Skeletal muscle cell (primary cell): ENCODE measurements at places on chromosomes 4 and X.
A peak's percentile ranks its signal among the peaks of the same experiment; 100 is the strongest.

DNA sequence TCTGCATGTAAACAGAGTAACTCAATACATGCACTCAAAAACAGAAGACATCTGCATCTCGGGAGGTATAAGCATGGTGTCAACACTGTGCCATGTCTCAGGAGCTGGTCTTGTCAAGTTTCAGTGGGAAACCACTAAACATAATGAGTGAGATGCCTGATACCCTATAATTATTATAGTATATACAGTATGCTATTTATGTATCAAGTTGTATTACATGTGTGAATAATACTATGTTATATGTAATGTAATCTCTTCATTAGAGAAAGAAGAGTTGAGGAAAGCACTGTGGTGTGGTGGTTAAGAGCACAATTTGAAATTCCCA, 2.5 kb downstream of the PPBP start:
- no peak for DNase-seq

DNA sequence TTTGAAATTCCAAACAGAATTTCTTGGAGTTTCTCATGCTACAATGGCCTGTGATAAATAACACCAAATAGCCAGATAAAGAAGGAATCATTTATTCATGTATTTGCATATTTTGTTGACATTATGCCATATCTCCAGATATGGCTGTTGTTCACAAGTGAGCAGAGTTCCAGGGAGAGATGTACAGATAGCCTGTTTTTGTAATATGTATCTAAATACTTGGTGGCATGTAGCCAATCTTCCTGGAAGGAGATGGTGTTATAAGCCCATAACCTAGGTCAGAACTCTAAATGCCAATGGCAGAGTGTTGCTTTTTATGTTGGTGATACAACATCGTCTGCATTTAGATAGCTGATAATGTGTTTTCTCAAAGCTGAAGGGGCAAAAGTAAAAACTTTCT, 292.2 kb downstream of the FBXO8 start:
- no peak for DNase-seq

GRCh38 chr4:75494563-75494962, 19.6 kb downstream of the RCHY1 start:
- peak; percentile 30 for DNase-seq

DNA sequence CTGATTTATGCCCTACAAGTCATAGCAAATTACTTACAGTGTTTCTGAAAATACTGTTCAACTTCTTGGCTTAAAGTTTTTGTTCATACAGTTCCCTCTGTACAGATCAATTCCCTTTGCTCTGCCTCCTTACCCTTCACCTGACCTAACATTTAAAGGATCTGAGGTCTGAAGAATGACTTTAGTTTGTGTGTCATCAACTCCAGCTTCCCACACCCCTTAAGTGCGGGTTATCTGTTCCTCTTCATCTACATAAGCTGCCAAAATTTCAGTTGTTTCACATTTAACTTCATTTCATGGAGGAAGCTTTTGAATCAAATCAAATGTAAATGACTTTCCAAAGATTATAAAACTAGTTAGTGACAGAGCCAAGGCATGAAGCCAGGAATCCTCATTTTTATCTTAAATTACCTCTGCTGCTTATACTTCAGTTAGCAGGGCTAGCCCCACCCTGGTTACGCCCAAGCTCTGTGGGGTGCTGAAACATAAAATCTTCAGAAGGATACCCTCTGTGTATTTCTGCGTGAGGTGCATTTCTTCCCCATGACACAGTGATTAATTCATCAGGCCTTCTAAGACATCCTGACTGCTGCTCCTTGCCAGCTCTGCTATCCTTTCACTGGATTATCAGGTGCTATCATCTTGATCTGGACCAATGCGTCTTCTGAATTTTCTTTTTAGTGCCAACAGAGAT, 16.5 kb downstream of the CXCL1 start:
- no peak for DNase-seq

DNA sequence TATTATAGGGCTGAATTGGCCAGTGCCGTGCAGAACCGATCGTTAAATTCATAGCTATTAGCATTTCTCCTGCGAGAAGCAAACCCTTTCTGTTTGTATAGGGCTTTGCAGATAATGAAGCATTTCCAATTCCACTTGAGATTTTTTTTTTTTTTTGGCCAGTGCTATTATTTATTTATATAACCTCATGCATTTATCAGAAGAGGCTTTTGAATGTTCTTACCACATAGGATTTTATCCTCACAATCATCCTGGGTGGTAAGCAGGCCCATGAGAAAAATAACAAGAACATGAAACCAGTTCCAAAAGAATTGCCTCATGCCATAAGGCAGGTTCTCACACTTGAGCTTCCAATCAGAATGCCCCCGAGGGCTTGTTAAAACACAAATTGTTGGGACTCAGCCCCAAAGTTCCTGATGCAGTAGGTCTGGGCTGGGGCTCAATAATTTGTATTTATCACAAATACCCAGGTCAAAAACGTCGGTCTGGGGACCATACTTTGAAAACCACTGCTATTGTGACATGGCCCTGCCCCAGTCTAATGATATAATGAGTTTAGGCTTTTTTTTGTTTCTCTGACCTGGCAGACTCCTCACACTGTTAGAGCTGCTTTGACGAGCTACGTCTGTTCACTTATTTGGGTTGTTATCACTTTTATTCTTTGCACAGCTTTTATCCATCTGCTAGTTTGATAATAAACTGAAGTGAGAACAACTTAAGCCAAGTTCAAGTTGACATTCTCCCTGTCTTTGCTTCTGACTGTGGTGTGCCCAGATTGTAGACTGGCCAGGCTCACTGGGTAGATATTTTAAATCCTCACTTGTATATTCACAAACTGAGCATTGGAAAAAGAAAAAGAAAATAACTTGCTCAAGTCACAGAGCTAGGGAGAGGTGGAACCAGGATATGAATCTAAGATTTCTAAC, 20.1 kb downstream of the SUPT20HL1 start:
- DNase-seq: no peak

GRCh38 chr4:158861281-158861680, 92.5 kb downstream of the FNIP2 start:
- DNase-seq: no peak

DNA sequence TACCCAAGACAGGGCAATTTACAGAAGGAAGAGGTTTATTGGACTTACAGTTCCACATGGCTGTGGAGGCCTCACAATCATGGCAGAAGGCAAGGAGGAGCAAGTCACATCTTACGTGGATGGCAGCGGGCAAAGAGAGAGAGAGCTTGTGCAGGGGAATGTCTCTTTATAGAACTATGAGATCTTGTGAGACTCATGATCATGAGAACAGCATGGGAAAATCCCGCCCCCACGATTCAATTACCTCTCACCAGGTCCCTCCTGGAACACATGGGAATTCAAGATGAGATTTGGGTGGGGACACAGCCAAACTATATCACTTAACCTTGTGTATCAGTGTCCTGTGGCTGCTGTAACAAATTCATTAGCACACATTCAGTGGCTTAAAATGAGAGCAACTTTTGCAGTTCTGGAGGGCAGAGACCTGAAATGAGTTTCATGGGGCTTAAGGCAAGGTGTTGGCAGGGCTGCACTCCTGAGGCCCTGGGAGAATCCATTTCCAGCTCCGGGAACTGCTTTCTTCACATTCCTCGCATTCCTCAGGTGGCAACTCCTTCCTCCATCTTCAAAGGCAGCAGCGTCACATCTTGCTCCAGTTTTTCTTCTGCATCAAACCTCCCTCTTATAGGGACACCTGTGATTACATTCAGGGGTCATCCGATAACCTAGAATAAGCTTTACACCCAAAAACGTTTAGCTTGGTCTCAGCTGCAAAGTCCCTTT, 22.3 kb upstream of the NSG1 start:
- DNase-seq: no peak

DNA sequence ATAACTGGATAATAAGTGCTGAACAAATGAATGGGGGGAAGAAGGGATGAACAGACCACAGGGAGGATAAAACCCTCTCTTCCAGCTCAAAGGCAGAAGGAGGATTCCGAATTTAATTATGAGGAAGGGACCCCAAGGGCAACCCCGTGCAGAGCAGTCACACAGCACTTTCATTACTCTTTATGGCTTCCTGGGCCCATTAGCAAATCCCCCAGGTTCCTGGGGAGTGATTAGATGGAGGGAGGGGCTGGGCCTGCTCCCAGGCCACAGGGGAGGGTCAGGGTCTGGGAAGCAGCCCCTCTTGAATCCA, 67.1 kb downstream of the PPP2R2C start:
- no peak for DNase-seq

DNA sequence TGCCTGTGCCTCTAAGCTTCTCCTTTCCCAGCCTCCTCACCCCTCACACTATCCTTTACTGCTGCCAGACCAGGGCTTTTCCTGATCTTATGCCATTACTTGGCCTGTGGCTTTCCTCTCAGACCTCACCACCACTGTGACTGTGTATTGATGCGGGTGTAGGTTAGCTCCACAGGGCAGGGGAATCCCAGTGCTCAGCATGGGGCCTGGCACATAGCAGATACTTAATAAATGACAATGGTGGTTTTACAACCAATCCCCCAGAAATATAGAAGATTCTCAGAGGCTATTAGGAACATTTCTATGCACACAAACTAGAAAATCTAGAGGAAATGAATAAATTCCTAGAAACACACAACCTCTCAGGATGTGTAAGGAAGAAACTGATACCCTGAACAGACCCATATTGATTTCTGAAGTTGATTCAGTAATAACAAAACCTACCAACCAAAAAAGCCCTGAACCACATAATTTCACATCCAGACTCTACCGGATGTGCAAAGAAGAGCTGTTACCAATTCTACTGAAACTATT, 129.6 kb upstream of the QRFPR start:
- no peak for DNase-seq

DNA sequence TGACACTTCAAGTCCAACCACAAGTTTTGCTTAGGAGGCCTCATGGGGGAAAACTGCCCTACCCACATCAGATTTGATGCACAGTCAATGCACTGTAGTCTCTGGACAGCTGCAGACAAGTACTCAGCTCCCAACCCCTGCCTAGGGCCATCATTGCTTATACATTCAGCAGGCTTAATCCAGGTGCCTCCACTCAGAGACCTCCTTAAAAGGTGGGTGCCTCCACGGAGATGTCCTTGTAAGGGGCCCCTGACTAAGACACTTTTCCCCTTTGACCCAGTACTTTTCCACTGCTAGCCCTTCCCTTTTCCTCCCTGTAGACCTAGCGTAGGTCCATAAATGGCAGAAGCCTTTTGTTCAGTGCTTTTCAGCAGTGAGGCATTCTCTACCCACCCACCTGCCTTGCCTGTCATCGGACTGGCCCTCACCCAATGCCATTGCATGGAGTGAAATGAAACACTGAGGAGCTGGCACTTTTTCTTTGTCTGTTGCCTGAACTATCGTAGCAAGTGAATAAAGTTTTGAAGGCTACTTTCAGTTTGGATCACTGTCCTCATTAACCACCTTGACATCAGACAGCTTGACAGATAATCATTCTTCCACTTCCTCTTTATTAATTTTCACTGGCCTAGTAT, 23.8 kb upstream of the PLK4 start:
- peak; percentile 75 for DNase-seq

GRCh38 chr4:144350706-144351105, 210.2 kb upstream of the GYPA start:
- no peak for DNase-seq

- no peak for DNase-seq
These were observed 18.7 kb downstream of the CORIN start for GRCh38 chr4:47819178-47819577.
